ENCODE measurements at places on chromosomes 7 and 10.
A peak's percentile ranks its signal among the peaks of the same experiment; 100 is the strongest.

DNA sequence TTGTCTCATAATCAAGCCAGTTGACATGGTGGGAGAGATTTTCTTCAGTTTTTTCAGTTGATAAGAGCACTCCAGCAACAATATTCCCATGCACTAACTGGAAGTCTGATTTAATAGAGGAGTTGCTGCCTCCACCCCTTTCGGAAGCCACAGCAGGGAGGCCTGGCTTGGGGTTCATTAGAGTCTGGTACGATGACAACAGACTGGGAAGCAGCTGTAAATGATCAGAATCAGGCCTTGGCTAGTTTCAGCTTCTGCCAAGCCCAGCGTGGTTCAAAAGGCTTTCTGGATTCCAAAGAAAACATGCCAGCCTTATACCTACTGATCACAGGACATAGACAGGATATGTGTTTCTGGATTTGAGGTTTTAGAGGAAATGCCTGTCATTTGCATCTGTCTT lies 274.0 kb downstream of the CSTF2T start:
- no peak for DNase-seq

DNA sequence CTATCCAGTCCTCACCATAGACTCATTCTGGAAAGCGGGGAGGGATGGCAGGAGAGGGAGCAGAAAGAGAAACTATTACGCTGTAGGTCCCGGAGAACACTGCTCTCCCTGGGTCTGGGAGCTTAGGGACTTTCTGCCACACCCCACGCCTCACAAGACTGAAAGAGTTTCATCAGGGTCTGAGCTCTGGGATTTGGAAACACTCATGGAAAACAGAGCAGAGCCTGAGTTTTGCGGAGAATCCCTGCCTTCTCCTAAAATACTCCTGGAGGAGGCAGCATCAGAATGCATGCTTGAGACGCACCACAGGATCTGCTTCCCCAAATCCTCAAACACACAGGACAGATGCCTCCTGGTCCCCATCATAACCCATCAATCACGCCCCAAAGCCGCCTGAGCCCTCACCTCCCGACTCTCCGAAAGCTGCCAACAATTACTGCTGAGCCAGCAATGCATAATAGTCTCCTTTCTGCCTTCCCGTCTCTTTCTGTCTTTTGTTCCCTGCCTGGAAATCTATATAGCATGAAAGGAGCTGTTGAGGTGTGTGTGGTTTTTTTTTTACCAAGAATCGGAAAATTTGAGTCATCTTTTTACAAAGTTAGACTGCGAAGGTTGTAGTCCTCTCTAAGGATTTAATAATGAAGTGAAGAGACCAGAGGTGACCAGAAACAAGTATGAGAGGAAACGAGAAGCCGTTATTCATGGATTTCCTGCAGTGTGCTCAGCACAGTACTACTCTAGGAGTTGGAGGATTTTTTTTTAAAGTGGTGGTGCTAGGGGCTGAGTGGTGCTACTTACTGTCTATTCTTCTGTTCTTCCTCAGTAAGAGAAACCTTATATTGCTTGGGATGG lies 37.7 kb downstream of the ASB13 start:
- peak; percentile 10 for DNase-seq

DNA sequence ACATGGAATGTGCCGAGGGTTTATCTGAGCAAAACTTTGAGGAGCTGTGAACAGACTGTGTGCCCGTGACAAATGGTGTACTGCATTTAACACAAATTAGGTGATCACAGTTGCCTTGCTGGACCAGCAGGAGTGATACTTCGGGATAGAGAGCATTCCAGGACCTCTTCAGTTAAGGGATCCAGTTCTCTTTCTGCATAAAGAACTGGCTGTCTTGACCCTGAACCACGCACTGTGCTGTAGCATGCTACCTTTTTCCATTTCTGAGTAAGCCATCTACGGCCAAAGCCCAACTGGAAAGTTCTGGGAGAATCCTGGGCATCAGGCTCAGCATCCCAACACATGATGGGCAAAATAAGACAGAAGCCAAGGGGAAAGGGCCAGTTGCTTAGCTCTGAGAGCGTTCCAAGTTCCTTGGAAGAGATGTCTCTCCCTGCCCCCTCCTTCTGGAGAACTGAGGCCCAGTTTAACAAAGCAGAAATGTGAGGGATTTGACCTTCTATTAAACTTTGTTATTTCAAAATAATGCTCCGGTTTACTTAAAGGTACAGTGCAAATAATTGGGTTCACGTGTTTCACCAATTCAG lies 37.9 kb upstream of the ADD3 start:
- DNase-seq, result no peak

DNA sequence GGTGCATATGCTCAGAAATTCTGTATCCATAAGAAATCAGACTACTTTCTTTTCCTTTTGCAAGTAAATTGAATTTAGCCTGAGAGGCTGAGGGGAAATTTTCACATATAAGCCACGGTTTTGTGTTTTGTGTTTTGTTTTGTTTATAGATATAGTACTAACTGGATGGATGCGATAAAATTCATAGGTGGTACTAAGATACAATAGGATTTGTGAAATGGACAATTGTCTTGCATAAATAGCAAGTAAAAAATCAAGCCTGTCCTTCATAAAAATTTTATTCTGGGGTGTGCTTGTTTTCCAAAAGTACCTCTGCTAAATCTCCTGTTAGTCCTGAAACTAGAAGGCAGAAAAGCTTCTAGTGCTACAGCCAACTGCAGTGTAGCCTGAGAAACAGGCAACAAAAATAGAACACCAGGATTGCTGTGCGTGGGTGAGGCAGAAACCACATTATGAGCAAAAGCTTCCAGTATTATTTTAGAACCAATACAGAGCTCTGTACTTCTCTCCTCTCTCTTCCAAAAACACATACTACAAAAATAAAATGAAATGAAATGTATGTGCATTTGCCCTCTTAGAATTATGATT lies 634 bp upstream of the HDAC9 start:
- DNase-seq, result no peak

GRCh38 chr7:64310426-64310825 lies 3.3 kb upstream of the ZNF736 start:
- DNase-seq, result no peak

- DNase-seq, result no peak
Measured at GRCh38 chr7:30193336-30193943, 58.7 kb downstream of the MTURN start.

GRCh38 chr10:89085153-89085552 lies 94.6 kb downstream of the FAS start:
- no peak for DNase-seq

- DNase-seq, result no peak
Measured at GRCh38 chr7:151637781-151638261, 118.1 kb upstream of the RHEB start.

- no peak for DNase-seq
Measured at GRCh38 chr10:94402843-94403379, 570 bp downstream of the TBC1D12 start.

GRCh38 chr10:78229489-78229888 lies 195.8 kb downstream of the RPS24 start:
- DNase-seq, result no peak

DNA sequence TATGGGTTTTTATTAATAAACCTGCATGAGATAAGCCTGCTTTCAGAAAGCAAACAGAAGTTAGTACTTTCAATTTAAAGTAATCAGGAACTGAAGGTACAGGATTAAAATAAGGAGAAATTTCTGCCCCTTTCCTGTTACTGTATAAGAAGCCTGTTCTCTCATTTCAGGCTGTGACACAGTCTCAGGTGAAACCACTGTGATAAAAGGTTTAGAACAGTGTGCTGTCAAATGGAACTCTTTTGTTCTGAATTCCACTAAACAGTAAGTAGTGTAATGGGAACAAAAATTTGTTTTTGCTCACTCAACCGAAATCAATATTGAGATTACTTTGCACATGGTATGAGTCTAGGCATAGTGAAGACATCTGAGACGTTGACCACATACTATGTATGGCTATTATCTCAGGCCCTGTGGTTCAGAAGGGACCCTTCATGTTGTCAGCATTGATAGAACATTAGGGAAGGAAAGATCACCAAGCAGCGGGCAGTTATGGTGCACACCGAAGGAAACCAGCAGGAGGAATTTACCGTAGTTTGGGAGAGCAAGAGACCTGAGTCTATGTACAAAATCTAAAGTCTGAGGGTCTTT lies 14.9 kb downstream of the HEPACAM2 start:
- DNase-seq, result no peak

DNA sequence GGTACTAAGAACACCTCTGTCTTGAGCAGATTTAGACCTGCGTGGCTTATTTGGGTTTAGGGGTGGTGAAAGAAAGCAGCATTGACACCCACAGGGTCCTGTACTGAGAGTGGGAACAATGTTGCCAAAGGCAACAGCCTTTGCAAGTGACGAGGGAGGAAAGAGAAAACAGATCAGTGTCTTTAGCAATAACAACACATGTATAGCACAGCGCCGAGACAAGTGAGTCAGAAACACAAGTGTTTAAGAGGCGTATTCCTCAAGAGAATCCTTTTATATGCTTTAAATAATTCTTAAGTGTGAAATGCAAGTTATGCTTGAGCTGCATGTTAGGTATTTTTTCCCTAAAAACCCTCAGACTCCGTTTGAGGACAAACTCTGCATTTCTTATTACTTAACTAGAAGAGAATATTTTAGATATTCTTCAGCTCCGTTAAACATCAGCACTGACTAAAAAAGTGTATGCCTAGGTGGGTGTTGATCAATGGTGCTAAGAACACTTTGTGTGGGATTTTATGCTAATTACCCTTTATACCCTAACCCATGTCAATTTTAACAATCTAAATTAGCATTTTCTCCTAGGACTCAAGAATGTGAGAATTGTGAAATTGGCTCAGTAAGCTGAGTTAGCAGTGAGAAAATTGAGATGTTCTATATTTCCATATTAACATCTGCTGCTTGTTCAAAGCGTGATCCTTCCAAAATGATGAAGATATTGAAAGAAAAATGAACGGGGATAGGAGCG lies 1095.4 kb upstream of the CELF2 start:
- no peak for DNase-seq

DNA sequence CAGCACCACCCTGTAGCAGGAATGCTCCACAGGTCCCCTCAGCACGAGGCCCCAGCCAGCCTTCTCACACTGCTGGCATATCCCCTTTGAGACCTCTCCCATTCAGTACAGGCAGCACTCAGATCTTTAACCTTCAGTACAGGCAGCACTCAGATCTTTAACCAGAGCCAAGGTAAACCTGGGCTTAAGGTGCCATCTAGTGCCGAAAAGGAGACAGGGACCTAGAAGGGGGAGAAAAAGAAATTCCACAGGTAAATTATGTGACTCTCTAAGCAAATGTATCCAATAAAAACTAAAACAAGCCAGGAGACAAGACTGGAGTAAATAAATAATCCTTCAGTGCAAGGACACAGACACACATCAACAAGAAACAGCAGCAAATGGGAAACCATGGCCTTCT lies 358.6 kb downstream of the PTPRN2 start:
- DNase-seq, result no peak

- peak; percentile 89 for DNase-seq
Measured at GRCh38 chr10:118698421-118698820, 56.3 kb downstream of the CACUL1 start.

- peak; percentile 66 for DNase-seq
Measured at GRCh38 chr10:89391907-89392756, at the start of gene IFIT1. Gene IFIT1, plus strand, starts transcription at chr10:89392623. Its CDS starts 90 bp downstream, at chr10:89392713.

GRCh38 chr7:108525327-108525984 lies 479 bp downstream of the PNPLA8 start:
- peak; percentile 72 for DNase-seq

DNA sequence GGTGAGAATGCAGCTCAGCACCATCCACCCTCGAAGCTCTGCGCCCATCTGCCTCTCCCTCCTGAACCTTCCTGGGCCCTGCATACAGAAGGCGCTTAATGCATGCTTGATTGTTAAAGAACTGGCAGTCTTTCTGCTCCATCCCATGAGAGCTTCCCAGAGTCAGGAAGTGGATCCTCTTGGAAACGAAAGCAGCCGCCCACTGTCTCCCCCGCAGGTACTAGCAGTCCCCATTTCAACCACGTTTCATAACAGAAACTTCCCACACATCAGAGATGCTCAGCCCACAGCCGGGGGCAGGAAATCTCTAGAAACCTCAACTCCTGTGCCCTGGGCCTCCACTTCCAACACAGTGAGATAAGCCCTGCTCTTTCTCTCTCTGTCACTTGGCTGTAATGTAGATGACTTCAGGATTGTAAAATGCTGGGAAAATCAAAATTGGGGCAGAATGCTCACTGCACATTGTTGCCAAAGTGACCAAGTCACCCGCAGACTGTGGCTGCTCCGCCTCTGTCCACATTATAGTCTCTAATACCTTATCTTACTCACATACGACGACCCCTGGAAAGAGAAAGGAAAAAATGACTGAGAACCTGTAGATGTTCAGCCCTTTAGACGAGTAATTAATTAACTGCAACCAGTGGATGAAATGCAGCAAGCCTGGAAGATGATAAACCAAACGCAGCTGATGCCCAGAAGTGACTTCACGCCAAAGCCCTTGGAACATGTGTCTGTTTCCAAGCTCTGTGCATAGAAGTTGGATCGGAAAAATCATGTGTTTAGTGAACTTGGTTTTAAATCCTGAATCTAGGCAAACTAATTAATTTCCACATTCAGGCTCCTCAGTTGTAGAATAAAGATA lies 28.5 kb downstream of the GSDME start:
- DNase-seq, result no peak

DNA sequence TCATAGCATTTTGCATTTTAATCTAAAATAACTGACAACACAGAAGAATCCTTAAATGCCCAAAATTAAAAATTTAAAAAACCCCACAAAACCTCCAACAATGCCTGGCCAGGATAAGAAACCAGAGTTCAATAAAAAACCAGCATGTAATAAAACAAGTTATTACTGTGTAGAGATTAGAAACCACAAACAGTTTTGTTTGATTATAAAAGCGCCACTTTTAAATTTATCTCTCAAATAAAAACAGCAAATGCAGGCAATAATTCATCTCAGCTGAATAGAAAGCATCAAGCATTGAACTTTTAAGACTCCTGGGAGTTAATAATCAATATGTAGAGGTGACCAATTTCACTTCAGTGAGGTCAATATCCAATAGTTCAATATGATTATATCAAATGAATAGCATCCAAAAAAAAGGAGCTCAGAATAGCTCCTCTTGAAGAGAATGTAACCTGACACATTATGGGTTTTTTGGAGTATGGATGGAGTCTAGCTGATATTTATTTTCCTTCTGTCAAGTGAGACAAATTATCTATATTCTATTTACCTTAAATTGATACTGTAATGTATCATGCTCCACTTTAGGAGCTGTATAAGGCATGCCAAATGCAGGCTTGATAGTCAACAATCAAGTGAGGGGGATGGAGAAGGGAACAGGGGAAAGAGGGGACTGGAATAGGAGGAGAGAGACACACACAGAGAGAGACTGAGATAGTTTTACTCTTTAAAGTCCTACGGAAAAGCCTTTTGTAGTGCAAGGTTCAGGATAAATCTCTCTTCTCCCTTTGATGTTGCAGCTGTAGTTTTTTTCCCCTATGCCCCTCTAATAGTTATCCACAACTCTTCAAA lies 130.9 kb downstream of the RSU1 start:
- DNase-seq, result no peak

Measured in CD4-positive, alpha-beta T cell treated with Interleukin-6 for 4 hours (primary cell).